ENCODE measurements at places on chromosomes 6 and 20. TPM values are rescaled to one million over a fixed set of nuclear protein-coding genes. Genes with fewer than 3 reads are reported as not detected.

Gene MEP1A
- not detected for total RNA-seq

Gene RIPPLY2
- total RNA-seq: not detected

Gene SLC17A3
- 0.62 TPM for total RNA-seq

Gene MAFB
- not detected for total RNA-seq

Gene BFSP1
- 2.2 TPM for total RNA-seq

Gene IP6K3
- total RNA-seq: not detected

Gene CGA
- total RNA-seq: not detected

Gene TREM2
- not detected for total RNA-seq

Gene GTSF1L
- total RNA-seq: not detected

Gene ID4
- not detected for total RNA-seq

Gene THBS2
- not detected for total RNA-seq

Gene APOM
- total RNA-seq: 4.5 TPM

Gene COL21A1
- total RNA-seq: not detected

Gene NKAIN2
- total RNA-seq: not detected

Measured in activated CD4-positive, alpha-beta T cell treated with anti-CD3 and anti-CD28 coated beads, Interleukin-2, amount 10 ng/mL, durations not matched to agents 7 days and 5 days (primary cell).